Aorta (tissue), 5 donors: ENCODE measurements at places on chromosomes 13 and 19.

DNA sequence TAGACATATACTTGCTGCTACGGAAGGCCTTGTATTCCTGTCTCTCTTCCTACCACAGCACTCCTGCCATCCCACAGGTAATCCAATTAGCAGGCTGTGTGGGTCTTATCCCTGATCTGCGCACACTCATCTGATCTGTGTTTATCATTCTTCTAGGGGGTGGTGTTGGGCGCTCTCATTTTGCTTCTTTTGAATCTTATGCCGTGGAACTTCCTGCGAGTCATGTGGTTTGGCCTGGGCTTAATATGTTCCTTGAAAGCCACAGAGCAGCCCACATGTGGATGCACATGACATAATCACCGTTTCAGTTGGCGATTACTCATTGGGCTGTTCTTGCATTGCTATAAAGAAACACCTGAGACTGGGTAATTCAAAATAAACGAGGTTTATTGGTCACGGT lies 7.5 kb downstream of the RASA3 start:
- DNase-seq: no peak

DNA sequence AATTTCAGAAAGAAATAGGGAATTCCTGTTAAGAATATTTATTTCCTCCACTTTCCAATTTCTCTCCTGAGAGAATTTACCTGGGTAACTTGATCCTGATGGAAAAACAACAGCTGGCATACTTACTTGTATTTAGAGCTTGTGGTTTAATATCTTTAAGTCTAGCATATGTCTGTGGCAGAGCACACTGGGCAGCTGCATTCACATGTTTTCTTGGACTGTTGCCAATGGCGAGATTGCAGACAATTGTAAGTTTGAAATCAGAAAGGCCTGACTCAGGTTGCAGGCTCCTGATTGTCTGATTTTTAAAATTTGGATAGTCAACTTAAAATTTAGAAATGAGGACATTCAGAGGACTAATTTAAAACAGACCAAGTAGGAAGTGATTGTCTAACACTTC lies 66.9 kb downstream of the NHLRC3 start:
- no peak for DNase-seq

DNA sequence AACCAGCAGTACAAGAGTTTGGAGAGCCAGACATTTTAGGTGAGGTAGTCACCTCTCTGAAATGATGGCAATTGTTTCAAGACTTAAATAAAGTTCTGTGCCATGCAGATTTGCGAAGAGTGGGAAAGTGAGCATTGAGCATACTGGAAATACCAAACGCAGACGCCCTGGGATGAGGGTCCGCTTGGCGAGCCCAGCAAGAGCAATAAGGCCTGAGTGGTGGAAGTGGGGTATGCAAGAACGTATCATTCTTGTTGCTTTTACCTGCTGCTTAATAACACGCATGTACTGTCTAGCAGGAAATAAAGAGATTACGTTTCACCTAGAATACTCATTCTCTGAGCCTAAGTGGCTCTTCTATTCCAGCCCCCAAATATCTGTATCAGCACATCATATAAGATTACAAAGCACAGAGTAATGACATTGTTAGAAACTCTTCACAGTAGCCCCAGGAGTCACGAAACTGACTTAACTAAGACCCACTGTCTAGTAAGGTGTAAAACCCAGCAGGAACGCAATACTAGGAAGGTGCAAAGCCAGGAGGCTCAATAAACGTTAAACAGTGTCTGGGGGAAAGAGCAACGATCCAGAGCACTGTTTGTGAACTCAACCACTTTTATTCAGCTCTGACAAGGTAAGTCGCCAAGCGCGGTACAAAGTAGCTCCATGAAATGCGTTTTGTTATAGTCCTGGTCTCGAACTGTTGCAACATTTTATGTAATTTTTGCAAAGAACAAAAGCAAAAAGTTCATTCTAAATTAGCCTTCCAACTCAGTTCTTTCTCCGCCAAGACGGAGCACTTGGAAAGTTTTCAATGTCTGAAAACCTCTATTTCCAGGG lies 1.2 kb downstream of the RCBTB2 start:
- no peak for DNase-seq

GRCh38 chr19:40231544-40232424 lies 5.3 kb upstream of the CCNP start:
- no peak for DNase-seq

DNA sequence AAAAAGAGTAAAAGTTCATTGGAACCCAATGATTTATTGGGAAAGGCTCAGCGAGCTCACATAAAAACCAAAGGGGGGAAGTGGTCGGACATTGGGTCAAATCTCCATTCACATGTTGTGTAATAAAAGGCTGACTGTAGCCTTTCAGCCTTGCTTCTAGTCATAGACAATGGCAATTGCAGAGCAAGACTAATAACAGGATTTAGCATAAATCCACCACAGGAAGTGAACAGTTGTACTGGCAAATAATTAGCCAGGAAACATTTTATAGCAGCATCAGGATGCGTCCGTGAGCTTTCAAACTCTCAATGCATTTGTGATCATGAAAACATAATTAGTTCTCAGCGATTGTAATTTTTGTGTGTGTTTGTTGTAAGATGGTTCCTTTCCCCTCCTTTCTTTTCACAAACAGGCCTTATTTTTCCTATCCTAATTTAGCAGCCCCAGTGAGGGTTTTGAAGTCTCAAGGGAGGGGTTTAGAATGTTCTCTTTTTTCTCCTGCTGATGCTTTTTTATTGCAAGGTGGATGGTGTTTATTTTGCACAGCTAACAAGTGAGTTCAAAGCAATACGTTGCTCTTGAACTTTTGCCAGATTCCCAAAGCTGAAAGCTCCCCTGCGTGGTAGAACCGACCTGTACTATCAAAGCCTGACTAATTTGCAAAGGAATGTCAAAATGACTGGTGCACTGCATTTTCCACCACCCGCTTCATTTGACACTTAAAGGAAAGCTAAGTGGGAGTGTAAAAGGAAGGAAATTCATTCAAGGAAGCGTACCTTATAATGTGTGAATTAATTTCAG lies 105.6 kb downstream of the SPRY2 start:
- no peak for DNase-seq

DNA sequence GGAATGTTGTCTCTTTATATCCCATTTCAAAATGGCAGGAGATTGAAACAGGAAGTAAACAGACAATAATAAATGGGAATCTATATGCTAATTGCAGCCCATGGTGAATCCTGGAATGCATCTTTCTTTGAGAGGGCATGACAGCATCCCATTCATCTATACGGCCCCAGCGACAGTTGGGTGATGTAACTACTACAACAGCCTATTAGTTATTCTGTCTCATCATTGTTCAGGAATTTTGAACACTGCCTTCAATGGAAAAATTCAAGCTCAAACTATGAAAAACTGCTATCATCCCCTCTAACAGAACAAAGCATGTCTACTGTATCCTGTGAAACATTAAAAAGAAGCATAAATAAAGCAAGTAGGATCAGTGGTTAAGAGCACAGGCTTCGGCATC lies 262.1 kb downstream of the DCT start:
- no peak for DNase-seq

GRCh38 chr13:98105929-98106336 lies 37.0 kb upstream of the FARP1 start:
- DNase-seq: no peak

DNA sequence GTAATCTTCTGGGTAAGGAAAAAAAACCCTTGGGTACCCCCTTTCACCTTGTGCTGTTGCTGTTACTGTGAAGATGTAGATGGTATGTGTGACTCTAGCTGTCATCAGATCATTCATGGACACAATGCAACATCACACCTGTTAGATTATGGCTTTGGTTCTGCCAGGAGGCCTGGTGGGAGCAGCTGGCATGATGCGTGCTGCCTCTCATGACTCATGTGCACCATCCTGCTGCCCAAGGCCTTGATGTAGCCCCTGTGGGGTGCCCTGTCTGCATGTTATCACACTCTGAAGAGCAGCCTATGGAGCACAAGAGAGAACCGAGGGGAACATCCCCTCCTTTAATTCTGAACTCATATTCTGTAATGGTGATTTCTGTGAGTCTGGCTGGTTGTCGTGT lies 57.7 kb upstream of the TEX29 start:
- DNase-seq: no peak

DNA sequence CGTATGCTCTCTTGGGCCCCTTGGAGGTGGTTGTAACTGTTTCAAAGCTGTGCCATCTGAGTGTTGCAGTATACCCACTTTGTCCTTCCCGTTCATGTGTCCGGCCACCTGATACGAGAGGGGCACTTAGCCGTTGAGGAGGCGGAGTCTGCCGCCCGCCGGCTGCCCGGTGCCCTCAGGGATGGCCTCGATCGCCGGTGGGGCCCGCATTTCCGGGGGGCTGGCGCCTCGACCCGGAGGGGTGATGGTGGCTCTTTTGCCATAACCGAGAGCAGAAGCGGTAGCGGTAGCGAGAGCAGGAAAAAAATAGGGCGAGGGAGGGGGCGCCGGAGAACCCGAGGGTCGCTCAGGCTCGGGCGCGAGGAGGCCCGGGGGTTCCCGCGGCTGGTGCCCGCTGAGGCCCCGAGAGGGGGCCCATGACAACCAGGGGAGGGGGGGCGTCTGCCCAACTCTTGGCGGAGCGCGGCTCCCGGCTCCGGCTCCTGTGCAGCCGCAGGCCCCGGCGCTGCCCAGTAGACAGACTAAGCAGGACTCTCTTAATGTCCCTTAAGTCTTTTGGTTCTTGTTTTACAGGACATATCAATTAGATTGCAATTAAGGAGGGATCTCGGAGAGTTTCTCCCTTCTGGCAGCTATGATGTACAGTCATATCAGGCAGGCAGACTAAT lies 342.7 kb upstream of the SGCG start:
- DNase-seq: no peak

- DNase-seq: no peak
Observed at GRCh38 chr19:47507924-47508553, 6.8 kb downstream of the NAPA start.

- no peak for DNase-seq
Observed at GRCh38 chr13:41641961-41642360, 184.6 kb downstream of the RGCC start.

DNA sequence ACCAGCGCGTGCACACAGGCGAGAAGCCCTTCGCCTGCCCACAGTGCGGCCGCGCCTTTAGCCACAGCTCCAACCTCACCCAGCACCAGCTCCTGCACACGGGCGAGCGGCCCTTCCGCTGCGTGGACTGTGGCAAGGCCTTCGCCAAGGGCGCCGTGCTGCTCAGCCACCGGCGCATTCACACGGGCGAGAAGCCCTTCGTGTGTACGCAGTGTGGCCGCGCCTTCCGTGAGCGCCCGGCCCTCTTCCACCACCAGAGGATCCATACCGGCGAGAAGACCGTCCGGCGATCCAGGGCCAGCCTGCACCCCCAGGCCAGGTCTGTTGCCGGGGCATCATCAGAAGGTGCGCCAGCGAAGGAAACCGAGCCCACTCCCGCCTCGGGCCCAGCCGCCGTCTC lies 4.4 kb upstream of the ZNF446 start:
- DNase-seq: no peak

- DNase-seq: no peak
Observed at GRCh38 chr13:84479656-84480055, 597.4 kb upstream of the SLITRK1 start.

DNA sequence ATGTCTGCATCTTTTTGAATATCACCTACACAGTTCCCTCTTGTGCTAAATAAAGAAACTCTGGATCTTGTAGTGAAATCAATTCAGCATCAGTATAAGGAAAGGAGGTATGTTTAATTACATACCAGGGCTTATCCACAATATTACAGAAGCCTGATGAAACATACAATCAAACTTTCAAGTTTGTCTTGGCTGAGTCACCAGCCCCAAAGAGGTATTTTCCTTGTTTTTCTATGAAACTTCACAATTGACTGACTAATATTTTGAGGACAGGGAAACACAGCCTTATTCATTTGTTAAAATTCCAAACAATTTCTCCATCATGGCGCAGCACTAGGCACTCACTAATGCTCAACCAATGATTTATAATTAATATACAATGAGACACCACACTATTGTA lies 952.4 kb downstream of the PCDH17 start:
- DNase-seq: no peak

- DNase-seq: no peak
Observed at GRCh38 chr13:37074703-37075102, 15.2 kb upstream of the SUPT20H start.

- DNase-seq: no peak
Observed at GRCh38 chr13:87535911-87536310, 135.3 kb upstream of the SLITRK5 start.

DNA sequence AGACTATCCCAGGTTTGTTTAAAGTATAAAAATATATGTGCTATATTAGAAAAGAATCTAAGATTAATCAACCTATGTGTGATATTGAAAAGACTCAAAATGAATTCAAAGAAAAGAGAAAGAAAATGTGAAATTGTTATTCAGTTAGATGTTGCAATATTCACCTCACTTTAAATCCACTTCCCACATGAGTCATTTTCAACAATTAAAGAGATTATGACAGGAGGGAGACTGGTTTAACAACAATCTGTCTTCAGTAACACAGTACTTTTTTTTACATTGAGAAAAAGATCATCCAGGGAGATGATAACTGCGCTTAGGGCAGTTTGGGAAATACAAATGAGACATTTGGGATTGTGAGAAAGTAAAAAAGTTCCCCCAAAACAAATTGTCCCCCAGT lies 1246.2 kb downstream of the SLITRK1 start:
- no peak for DNase-seq

GRCh38 chr13:98994080-98994479 lies 16.2 kb upstream of the DOCK9 start:
- DNase-seq: no peak

DNA sequence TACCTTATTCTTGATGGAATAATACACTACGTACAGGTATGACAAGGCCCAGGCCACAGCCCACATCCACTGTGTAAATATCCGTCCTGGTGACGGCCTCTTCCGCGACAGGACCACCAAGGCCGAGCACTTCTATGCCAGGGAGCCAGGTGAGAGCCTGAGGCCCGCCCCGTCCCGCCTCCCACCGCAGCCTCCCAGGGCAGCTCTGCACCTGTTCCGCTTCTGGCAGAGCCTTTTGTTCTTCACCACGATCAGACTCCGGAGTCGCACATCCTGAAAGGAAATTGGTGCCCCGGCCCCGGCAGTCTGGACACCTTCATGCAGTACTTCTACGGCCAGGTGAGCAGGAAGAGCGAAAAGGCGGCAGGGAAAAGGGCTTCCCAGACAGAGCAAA lies 10.6 kb upstream of the ZNF358 start:
- no peak for DNase-seq

- no peak for DNase-seq
Observed at GRCh38 chr13:112812306-112813055, 122.6 kb downstream of the ATP11A start.

DNA sequence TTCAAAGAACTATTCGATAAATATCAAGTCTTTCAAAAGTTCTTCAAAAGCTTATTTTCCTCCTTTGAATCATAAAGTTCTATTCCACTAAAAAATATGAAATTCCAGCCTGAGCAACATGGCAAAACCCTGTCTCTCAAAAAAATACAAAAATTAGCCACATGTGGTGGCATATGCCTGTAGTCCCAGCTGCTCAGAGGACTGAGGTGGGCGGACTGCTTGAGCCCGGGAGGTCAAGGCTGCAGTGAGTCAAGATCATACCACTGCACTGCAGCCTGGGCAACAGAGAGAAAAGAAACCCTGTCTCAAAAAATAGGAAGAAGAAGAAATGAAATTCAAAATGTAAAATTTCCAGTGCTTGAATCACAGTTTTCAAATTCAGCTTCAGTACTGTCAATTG lies 24.6 kb downstream of the CAB39L start:
- DNase-seq: no peak
